Stimulated activated CD4-positive, alpha-beta T cell treated with anti-CD3 and anti-CD28 coated beads, Interleukin-12 subunit alpha, Interleukin-12 subunit beta, amount 100 ng/mL, for 48 hours (primary cell): ENCODE measurements at places on chromosomes 6 and 20.

DNA sequence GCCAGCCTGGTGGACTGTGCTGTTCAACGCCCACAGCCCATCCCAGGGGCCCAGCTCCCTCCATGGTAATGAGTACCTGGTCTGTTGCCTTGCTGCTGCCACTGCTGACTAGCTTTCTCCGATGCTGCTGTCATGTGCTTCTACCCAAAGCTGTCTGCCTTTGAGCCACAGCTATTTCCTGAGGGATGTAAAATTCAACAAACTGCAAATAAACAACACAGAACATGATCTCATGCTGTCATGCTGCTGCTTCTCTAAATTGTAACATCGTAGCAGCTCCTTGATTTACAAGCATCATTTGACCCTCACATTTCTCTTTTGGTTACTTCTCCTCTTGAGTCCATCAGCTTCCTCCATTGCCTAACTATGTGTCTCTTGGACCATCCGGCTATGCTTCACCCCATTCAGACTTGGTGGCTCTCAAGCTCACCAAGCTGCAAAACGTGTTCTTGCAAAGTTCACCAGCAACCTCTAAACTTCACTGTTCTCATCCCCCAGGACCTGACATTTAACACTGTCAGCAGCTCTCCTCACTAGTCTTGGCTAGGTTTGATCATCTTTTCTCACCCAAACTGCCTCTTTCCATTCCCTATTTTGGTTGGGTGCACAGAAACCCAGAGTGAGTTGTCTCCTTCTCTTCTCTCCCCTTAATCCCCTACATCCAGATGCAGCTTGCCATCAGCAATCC is 54.6 kb downstream of the FYN start:
- DNase-seq: no peak

- no peak for DNase-seq
Observed at GRCh38 chr20:5410470-5410869, 93.7 kb upstream of the PROKR2 start.

- DNase-seq: no peak
Observed at GRCh38 chr6:63787021-63787420, 151.4 kb downstream of the PHF3 start.

DNA sequence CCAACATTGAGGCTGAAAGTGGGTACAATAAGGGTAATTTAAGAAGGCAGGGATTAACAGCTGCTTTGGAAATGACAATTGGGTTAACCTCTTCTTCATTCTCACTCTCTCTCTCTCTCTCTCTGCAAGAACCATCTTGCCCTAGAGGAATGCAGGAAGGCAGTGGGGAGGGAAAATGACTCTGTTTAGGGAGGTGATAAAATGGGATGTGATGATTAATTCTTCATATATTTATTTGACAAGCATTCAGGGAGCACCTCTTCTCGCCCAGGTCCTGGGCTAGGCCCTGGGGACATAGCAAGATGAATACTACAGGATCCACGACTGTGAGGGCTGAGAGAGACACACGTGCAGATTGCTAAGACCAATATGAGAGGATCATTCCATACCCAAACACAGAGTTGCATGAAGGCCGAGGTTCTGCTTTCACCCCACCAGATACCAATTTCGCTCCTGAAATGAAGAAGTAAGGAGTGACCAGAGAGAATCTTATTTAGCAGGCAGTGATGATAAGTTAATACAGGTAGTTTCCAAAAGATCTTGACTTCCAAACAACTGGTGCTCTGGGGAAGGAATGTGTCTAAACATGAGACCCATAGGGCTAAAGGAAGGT is 13.3 kb upstream of the PTPN1 start:
- DNase-seq: no peak

- no peak for DNase-seq
Observed at GRCh38 chr6:14442242-14442641, 324.7 kb downstream of the CD83 start.

GRCh38 chr6:36249536-36249935 is 20.3 kb upstream of the PNPLA1 start:
- DNase-seq: no peak

DNA sequence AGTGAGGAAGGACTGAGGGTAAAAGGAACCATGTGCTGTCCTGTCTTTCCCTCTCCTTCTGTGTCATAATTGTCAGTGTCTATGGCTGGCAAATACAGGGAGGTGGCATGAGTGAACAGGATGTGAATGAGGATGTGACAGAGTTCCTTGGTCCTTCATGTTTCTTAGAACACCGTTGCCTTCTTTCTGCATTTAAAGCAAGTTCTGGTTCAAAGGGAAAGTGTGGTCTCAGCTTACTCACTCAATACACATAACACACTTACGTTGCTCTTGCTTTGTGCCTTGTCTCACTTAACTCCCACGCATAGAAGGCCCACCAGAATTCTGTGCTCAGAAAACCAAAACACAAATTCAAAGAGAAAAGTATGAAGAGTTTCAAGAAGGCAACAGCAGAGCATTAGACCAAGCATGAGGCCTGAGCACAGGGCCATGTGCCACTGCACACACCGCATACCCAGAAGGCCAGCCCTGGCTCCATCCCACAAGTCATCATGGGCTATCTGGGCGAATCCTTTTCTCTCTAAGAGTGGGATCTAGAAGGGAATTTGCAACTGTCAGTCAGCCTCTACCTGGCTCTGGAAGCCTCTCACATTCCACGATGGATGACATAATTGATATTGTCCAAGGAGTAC is 38.9 kb upstream of the SAYSD1 start:
- DNase-seq: peak; percentile 15
